Stimulated activated CD8-positive, alpha-beta memory T cell treated with anti-CD3 and anti-CD28 coated beads, Interleukin-4, amount 100 ng/mL, for 4 hours (primary cell): ENCODE measurements at places on chromosomes 1 and 21.

DNA sequence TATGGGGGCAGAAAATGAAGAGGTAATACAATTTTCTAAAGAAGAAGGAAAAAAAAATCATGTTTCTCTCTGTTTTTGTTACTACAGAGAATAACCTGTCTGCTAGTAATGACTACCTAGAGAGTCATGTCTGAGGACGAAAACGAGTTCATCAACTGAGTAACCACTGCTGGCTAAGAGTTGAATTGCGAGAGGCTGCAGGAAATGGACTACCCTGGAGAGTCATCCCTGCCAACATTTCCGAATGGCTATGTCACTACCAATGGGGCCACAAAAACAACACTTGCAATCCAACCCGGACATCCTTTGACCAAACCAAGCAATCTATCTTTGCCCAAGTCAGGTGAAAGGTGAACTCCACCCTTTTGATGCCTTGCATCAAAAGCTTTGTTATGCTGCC is 120.6 kb downstream of the FCRL5 start:
- no peak for DNase-seq

DNA sequence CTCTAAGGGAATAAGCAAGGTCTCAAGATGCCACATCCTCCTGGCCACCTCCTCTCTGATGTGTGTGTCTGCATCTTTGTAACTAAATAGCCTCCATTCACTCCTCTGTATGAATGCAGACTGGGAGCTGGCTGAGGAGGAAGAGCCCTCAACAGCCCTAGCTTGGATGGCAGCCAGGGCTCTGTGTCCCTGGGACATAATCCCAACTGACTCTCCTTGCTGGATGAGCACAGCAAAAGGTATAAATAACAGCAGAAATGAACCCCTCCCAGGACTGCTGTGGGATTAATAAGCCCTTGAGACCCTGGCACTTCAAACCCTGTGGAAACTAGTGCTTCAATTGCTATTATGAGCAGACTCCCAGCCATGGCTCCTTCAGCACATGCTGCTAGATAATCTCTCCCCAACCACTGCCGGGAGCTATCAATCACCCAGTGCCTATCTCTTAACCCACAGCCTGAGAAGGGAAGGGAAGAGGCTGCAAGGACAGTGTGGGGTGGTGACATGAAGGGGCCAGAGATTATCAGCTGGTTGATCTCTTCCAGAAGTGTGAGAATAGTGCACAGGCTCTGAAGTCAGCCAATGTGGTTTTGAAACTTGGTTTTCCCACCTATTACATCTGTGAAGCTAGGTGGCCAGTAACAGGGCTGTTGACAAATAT is 152.2 kb downstream of the TNR start:
- no peak for DNase-seq

DNA sequence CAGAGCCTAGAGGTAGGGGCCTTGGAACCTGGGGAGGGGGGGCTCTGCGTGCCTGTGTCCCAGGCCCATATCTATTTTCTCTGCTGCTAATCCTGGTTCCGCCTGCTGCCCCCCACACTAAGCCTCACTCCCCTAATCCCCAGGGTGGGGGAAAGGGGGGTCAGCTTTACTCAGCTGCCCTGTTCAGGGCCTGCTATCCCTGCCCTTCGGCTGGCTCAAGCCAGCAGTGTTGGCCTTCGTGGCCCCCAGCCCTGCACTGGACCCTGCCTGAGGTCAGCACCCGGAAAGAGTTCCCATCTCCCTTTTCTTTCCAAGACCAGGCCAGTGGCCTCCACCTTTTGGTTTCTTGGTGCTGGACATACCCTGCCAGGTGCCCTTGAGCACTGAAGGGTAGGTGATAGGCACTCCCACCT is 8.4 kb downstream of the ZBTB7B start:
- DNase-seq: no peak

DNA sequence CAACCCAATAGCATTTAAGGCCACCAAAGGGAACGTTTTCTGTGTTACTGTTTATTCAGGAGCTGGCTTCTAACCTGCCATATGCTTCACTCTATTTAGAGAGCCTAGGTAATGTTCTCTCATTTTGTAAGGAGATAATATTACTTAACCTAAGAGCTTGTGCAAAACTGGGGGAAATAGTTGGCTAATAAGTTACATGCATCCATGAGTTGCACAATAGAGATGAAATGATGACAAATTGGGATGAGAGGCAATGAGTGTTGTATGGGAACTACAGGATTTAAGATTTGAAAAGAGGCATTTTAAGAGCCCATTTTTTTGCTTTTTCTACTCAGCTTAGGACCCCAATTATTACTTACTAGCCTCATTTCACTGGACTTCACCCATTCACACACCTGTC is 151.0 kb downstream of the ST6GALNAC3 start:
- no peak for DNase-seq

DNA sequence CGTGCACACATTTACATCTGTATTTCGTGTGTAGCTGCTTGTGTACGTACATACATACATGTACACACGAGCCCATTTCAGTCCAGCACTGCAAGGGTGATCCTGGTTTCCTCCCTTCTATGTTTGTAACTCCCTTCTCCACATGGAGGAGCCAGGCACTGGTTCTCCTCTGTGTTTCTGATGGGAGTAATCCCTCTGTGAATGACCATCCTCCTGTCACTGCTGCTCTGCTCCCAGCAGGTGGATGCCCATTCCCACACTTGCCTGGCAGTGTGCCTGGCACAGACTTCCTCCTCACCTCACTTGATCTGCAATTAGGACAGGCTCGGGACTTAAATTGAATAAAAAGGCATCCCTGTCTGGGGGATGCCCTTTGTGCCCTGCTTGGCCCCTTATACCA is 37.1 kb downstream of the TRAPPC10 start:
- DNase-seq: no peak

DNA sequence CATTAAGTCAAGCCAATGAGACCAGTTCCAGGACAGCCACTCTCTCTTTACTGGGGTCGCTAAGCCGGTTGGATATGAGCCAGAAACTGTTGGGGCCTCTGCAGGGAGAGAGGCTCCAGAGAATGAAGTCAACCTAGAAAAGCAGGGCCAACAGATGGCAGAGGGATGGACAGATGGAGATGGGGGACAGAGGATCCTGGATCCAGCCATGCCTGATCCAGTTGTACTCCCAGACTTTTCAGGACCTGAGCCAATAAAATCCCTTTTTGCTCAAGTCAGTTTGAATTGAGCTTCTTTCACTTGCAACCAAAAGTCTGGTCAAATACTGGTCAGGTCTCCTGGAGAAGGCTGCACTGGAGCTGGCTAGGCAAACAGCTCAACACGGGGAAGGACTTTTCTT is 2.2 kb downstream of the DHCR24 start:
- no peak for DNase-seq

DNA sequence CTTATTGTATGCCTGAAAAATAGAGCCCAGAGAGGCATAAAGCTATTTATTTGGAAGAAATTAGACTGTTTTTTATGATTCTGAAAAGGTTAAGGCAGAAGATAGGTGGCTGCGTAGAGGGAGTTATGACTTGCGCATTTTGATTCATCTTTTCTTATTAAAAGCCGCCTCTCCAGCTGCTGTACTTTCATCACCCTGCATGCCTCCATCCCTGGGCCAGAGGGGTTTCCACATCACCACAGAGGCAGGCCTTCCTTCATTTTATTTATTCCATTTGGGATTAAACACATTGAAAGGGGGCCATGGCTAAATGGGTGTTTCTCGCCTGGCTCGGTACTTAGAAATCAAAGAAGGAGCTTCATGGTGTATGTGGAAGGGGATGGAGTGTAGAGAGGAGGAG is 14.6 kb upstream of the RGS8 start:
- DNase-seq: no peak

- DNase-seq: no peak
Observed at GRCh38 chr1:229947968-229948367, 119.1 kb upstream of the GALNT2 start.

DNA sequence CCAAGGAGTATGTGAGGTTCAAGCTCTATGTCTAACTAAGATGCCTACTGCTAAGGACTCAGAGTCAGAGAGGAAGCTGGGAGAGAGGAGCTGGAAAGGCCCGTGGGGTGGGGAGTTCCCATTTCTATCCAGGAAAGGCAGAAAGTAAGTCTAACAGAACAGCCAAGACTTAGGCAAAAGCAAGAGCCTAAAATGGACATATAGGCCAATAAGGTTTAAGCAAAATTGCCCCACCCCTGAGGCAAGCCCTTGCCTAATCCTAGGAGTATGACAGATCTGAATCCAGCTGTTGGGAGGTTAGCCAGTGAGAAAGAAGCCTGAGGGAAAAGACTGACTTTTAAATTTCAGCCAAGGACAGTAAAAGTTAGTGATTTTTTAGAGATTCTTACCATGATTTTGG is 1.6 kb upstream of the KLHDC9 start:
- no peak for DNase-seq

GRCh38 chr1:167161242-167161641 is 59.4 kb upstream of the POU2F1 start:
- no peak for DNase-seq
